Stimulated activated CD4-positive, alpha-beta T cell treated with anti-CD3 and anti-CD28 coated beads, Interleukin-2, amount 100 ng/mL, for 4 hours (primary cell): ENCODE measurements at places on chromosomes 3 and 15.

DNA sequence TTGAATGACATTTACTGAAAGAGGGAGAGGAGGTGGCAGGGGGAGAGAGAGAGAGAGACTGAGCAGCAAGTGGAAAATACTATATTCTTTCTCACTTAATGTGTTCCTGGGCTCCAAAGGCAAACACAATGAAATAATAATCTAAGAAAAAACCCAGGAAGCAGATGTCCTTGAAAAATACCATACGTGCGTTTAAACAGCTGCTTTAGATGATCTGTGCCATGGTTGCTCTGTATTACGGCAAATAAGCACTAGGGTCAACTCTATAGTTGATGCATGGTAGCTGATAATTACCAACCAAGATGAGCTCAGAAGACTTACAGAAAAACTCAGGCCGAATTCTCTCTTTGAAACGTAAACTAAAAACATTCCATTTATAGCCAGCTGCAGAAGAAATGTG is 410.3 kb upstream of the TBL1XR1 start:
- no peak for DNase-seq

- no peak for DNase-seq
Observed at GRCh38 chr15:40090774-40091455, 17.8 kb downstream of the BMF start.

DNA sequence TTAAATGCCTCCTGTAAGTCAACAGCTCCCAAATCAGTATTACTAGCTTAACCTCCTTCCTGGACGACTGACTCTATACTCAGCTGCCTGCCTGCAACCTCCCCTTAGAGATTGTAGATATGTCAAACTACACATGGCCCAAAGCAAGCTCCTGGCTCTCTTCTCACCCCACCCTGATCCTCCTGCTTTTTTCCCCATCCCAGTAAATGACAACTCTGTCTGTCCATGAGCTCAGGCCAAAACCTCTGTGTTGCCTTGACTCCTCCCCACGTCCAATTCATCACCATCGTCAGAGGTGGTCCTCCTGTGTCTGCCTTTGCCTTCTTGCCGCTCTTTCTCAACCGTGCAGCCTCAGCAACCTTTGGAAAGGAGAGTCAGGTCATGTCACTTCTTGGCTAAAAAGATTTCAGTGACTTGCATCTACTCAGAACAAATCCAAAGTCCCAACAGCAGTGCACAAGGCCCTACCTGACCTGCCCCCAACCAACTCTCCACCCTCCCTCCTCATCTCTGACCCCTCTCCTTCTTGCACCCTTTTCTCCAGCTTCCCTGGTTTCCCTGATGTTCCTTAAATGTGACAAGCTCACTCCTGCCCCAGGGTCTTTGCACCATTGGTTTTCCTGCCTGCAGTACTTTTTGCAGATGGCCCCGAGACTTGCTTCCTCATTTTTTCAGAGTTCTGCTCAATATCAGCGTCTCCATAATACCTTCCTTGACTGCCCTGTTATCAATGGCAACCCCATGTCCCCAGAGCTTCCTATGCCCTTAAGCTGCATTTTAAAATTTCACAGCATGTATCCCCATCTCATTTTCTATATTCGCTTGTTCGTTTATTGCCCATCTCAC is 52.8 kb downstream of the LSM3 start:
- no peak for DNase-seq

DNA sequence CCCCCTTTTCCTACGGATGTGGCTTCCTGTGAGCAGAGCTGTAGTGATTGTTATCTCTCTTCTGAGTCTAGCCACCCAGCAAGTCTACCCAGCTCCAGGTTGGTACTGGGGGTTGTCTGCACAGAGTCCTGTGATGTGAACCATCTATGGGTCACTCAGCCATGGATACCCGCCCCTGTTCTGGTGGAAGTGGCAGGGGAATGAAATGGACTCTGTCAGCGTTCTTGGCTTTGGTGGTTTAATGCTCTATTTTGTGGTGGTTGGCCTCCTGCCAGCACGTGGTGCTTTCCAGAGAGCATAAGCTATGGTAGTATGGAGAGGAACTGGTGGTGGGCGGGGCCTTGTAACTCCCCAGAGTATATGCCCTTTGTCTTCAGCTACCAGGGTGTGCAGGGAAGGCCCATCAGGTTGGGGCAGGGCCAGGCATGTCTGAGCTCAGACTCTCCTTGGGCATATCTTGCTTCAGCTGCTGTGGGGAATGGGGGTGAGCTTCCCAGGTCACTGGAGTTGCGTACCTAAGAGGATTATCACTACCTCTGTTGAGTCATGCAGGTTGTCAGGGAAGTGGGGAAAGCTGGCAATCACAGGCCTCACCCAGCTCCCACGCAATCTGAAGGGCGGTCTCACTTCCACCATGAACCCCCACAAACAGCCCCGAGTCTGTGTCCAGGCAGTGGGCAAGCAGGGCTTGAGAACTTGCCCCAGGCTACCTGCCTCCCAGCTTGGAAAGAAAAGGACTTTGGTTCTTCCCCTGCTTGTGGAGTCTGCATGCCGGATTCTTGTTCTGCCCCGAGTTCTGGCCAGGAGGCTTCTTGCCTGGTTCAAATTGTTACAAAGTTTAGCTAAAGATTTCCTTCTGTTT is 9.0 kb upstream of the ADGRG7 start:
- DNase-seq: no peak

DNA sequence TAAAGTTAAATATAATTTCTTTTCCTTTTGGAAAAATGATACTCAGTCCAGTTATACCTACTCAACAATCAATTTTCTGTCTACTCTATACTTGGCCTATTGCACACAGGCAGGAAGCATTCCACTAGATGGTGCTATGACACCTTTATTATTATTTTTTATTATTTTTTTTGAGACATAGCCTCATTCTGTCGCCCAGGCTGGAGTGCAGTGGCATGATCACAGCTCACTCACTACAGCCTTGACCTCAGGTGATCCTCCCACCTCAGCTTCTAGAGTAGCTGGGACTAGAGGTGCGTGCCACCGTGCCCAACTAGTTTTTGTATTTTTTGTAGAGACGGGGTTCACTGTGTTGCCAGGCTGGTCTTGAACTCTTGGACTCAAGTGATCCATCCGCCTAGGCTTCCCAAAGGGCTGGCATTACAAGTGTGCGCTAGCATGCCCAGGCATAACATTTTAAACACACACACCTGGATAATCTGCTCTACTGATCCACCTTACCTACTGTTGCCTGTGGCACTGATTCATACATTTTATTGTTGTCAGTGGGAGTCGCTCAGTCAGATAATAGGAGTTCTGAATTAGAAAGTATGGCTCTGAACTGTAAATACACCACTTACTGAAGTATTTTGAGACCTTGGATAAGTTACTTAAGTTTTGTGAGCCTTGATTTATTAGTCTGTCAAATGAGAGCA is 56.2 kb downstream of the EIF3J start:
- no peak for DNase-seq

DNA sequence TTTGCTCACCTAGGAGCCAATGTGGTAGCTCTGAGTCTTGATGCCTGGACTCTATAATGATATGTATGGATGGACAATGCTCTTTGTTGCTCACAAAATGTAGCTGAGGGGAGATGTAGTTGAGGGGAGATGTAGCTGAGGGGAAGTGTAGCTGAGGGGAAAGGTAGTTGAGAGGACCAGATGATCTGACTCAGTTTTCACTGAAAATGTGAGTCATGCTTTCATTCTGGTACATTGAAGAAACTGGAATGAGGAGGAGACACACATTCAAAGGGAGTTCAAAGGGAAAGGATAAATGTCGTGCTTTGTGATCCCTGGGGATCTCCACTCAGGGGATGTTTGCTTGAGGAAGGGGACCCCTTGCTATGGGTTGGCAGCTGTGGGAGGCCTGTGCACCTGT is 302.9 kb upstream of the TRIM42 start:
- DNase-seq: no peak
